Neural progenitor cell (in vitro differentiated cells): ENCODE measurements at places on chromosomes 1 and 21.
A peak's percentile ranks its signal among the peaks of the same experiment; 100 is the strongest.

- no peaks in the 10 kb centered on the region for H3K36me3 ChIP-seq
- H3K4me3 ChIP-seq, result no peak overlapping the region
- H3K4me1 ChIP-seq, result peaks cover 9% of the 10 kb centered on the region
- DNase-seq, result no peak
- no peak overlapping the region for H3K27ac ChIP-seq
Measured at GRCh38 chr1:192797143-192797542, 11.7 kb upstream of the RGS2 start.

DNA sequence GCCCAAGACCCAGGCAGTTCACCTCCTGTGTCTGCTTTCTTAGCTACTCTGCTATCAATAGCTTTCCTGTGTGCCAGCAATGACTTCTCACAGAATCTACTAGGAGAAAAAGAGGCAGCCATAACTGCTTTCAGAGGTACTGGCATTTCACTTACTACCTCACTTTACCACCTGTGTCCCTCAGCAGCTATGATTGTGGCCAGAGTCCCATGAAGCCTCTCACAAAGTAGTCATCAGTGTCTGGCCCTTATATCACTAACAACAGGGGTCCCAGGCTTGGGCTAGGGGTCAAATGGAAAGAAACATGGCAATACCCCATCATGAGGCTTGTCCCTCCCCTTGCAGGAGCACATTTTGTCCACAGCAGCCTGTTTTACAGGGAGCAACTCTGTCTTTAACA is 62.7 kb upstream of the EPS8L3 start:
- no peaks in the 10 kb centered on the region for H3K36me3 ChIP-seq
- H3K4me3 ChIP-seq, result no peak overlapping the region
- H3K27ac ChIP-seq, result no peak overlapping the region
- peaks cover 3% of the 10 kb centered on the region for H3K4me1 ChIP-seq
- no peaks in the 10 kb centered on the region for H3K27me3 ChIP-seq

- no peak for DNase-seq
- H3K27ac ChIP-seq, result no peak overlapping the region
- H3K4me1 ChIP-seq, result no peaks in the 10 kb centered on the region
- no peaks in the 10 kb centered on the region for H3K36me3 ChIP-seq
Measured at GRCh38 chr1:238811211-238811879, 575.0 kb upstream of the CHRM3 start.

- no peak overlapping the region for H3K27ac ChIP-seq
- H3K36me3 ChIP-seq, result no peaks in the 10 kb centered on the region
- H3K4me3 ChIP-seq, result peak overlapping the region; percentile 26
- peaks cover 2% of the 10 kb centered on the region for H3K4me1 ChIP-seq
- peak; percentile 33 for DNase-seq
Measured at GRCh38 chr1:46166521-46167462, 8.1 kb upstream of the TSPAN1 start.

DNA sequence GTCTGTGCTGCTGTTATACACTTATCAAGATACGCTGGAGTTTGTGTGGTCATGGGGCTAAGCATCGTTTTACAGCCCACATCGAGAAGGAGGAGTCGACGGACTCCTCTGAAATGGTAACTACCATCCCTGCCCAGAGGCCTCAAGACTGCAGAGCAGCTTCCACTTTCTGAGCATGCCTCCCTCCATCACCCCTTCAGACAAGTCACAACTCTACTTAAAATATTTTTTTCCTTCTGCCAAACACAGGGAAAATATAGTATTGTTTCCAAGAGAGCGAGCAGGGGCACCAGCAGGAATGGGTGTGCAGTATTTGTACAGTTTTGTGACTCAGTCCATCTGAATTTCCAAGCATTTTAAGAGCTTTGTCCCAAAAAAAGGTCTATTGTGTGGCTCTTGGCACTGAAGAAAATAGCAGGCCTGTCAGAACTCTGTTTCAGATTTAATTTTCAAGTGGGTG is 14.1 kb downstream of the EVA1C start:
- DNase-seq, result no peak
- H3K27ac ChIP-seq, result no peak overlapping the region
- H3K36me3 ChIP-seq, result no peaks in the 10 kb centered on the region
- H3K4me3 ChIP-seq, result no peak overlapping the region
- H3K4me1 ChIP-seq, result no peaks in the 10 kb centered on the region

DNA sequence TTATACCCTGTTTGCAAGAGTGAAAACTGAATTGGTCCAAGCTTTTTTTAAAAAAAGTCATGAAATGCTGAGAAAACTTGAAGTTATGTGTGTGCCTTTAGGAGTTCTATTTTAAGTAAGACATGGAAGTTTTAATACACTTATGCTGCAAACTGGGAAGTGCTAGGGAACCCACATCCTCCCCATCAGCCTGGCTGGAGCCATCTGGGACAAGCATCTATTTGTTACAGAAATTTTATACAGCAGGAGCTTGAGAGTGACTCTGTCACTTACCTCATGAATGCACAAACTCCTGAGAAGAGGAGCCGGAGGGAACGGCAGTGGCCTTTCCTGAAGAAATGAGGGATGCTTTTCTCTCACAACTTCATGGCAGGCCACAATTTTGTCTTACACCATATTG is 78.2 kb upstream of the SLC44A3 start:
- H3K4me1 ChIP-seq, result no peaks in the 10 kb centered on the region
- no peaks in the 10 kb centered on the region for H3K36me3 ChIP-seq
- H3K27me3 ChIP-seq, result no peaks in the 10 kb centered on the region
- no peak for DNase-seq
- no peak overlapping the region for H3K27ac ChIP-seq

DNA sequence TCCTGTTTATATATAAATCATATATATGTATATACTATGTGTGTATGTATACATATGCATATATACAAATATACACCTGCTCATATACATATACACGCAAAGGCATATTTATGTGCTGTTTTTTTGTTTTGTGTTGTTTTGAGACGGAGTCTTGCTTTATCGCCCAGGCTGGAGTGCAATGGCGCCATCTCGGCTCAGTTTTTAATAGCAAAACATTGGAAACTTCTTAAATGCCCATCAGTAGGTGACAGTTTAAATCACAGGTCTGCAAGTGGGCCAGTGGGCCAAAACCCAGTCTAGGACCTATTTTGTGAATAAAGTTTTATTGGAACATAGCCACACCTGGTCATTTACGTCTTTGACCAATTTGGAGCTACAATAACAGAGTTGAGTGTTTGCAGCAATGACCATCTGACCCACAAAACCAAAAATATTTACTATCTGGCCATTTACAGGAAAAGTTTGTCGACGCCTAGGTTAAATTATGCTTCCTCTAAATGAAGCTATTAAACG is 132.3 kb downstream of the TOMM20 start:
- no peak for DNase-seq
- H3K27me3 ChIP-seq, result no peaks in the 10 kb centered on the region
- no peaks in the 10 kb centered on the region for H3K4me1 ChIP-seq
- H3K4me3 ChIP-seq, result no peak overlapping the region

DNA sequence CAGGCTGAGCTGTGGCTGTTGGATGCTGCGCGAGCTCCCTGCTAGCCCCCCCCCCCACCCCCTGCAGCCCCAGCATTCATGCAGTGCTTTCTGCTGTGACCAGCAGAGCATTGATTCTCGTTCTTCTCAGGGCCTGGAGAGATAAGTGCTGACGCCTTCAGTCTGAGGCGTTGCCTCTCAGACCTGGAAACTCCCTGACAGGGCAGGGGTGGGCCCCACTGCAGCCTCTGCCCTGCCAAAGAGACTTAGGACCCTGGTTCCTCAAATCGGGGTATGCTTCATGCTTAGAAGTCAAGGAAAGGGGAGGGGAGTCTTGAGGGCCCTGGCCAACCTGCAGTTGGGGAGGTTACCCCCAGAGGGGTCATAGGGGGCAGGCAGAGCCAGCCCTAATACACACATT is 38.5 kb downstream of the PTPRF start:
- no peak overlapping the region for H3K4me3 ChIP-seq
- H3K27me3 ChIP-seq, result no peaks in the 10 kb centered on the region
- DNase-seq, result no peak
- H3K27ac ChIP-seq, result no peak overlapping the region

DNA sequence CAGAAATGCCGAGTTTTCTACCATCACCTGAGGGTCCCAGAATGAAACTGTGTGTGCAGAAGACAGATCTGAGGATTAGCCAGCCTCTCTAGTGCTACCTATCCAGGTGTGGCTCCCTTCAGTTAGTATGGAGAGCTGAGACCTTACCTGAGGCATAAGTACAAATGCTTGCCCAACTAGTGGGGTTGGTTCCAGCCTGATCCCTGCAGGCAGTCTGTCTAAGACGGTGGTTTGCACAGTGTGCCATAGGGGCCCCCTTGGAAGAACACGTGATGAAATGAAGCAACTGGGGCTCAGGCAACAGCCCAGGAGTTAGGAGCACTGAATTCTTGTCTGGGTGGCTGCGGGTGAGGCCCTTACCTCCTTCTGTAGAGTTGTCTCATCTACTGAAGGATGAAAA is 15.6 kb downstream of the S100A7A start:
- H3K4me3 ChIP-seq, result no peak overlapping the region
- H3K4me1 ChIP-seq, result no peaks in the 10 kb centered on the region
- H3K27me3 ChIP-seq, result no peaks in the 10 kb centered on the region
- no peak overlapping the region for H3K27ac ChIP-seq

DNA sequence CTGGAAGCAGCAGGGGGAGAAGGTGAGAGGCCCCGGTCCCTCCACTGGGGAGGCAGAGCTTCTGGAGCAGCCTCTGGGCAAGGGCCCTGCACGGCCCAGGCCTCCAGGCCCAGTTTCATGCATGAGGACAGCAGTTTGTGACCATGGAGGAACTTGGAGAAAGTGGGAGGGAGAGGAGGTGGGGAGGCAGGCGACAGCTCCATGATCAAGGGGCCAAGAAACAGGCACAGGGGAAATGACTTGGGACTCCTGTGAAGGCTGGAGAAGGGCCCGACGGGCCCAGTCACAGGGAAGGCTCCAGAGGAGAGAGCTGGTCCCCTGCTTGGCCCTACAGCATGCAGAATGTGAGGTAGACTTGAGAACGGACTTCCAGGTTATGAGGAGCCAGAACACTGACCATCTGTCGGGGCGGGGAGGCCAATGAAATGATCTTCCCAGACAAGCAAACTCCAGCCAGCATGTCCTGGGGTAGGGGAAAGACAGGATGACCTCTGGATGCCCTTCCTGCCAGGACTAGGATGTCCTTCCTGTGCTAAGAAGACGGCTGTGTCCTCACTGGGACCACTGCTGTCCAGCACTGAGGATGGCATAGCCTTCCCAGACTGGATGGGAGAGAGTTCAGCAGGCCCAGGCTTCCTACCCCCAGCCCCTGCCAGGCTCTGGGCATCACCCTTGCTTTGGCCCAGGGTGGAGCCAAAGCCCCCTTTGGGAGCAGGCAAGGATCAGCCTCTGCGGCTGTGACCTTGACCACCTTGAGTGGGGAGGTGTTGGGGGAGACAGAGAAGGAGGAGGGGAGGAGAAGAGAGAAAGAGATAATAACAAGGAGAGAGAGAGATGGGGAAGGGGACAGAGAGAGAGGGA is 548.2 kb downstream of the PTPRU start:
- no peaks in the 10 kb centered on the region for H3K4me1 ChIP-seq
- H3K4me3 ChIP-seq, result no peak overlapping the region
- H3K27ac ChIP-seq, result no peak overlapping the region
- no peak for DNase-seq

- peak; percentile 72 for DNase-seq
- H3K4me3 ChIP-seq, result peak overlapping the region; percentile 81
- peaks cover 10% of the 10 kb centered on the region for H3K27me3 ChIP-seq
- peaks cover 55% of the 10 kb centered on the region for H3K4me1 ChIP-seq
- H3K36me3 ChIP-seq, result no peaks in the 10 kb centered on the region
- no peak overlapping the region for H3K27ac ChIP-seq
Measured at GRCh38 chr21:31557421-31558188, 101.9 kb upstream of the SOD1 start.

- no peak overlapping the region for H3K4me3 ChIP-seq
- DNase-seq, result no peak
- H3K27ac ChIP-seq, result no peak overlapping the region
- H3K4me1 ChIP-seq, result peaks cover 7% of the 10 kb centered on the region
- H3K36me3 ChIP-seq, result no peaks in the 10 kb centered on the region
- H3K27me3 ChIP-seq, result no peaks in the 10 kb centered on the region
Measured at GRCh38 chr1:98962156-98962555, 42.5 kb downstream of the PLPPR5 start.

- no peak for DNase-seq
- no peak overlapping the region for H3K27ac ChIP-seq
- no peaks in the 10 kb centered on the region for H3K27me3 ChIP-seq
- no peaks in the 10 kb centered on the region for H3K4me1 ChIP-seq
- no peaks in the 10 kb centered on the region for H3K36me3 ChIP-seq
Measured at GRCh38 chr21:26939601-26940111, 27.2 kb downstream of the ADAMTS5 start.

- no peak overlapping the region for H3K27ac ChIP-seq
- no peaks in the 10 kb centered on the region for H3K27me3 ChIP-seq
- peaks cover 5% of the 10 kb centered on the region for H3K4me1 ChIP-seq
- DNase-seq, result no peak
Measured at GRCh38 chr1:160251011-160251410, 11.3 kb downstream of the DCAF8 start.

DNA sequence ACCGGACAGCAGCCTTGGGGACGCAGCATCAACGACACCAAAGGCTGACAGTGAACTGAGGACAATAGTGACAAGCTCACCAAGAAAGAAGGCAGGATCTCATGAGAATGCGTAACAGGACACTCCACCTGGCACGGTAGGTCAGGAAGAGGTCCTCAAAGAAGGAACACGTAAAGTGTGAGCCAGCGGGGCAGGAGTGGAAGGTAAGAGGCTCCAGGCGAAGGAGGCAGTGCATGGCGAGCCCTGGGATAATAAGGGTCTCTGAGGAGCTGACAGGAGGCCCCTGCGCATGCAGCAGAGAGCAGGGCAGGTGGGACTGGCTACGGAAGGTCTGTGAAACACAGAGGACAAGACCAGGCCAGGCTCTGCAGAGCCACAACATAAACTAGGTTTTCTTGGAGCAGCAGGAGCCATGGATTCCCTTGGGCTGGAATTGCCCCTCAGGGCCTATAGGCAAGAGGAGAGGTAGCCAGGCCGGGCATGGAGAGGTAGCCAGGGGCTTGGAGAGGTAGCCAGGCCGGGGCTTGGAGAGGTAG is 8.2 kb downstream of the LSS start:
- no peaks in the 10 kb centered on the region for H3K36me3 ChIP-seq
- H3K4me3 ChIP-seq, result no peak overlapping the region
- no peak for DNase-seq
- H3K27ac ChIP-seq, result no peak overlapping the region

GRCh38 chr1:32870615-32871363 is at the start of gene FNDC5:
Gene FNDC5 (minus strand): TSS chr1:32870912.
- no peak within 1 kb of the TSS for H3K27ac ChIP-seq
- H3K4me1 ChIP-seq, result peaks cover 31% of the 10 kb centered on the region
- H3K4me3 ChIP-seq, result peak within 1 kb of the TSS; percentile 58
- peaks cover 18% of the 10 kb centered on the region for H3K27me3 ChIP-seq

DNA sequence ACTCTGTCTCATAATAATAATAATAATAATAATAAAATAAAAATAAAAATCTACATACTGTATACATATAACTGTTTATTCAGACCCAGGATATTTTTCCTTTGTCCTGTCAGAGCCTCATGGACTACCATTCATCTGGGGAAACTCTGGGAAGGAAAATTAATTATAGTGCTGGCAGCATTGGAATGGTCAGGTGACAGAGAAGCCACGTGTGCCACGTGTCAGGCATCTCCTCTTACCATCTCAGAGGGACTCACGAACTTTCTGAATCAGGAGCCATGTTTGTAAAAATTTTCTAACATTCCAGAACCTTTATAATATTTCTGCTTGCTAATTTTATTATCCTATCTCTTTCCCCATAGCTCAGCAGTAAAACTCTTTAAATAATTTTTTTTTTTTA is 97.8 kb upstream of the HNRNPU start:
- H3K27ac ChIP-seq, result no peak overlapping the region
- H3K4me3 ChIP-seq, result no peak overlapping the region
- peaks cover 3% of the 10 kb centered on the region for H3K4me1 ChIP-seq
- H3K27me3 ChIP-seq, result no peaks in the 10 kb centered on the region
- H3K36me3 ChIP-seq, result no peaks in the 10 kb centered on the region
